ENCODE measurements at places on chromosomes 2 and 18.

- DNase-seq = no peak
Observed at GRCh38 chr2:141878016-141878415, 252.8 kb downstream of the LRP1B start.

DNA sequence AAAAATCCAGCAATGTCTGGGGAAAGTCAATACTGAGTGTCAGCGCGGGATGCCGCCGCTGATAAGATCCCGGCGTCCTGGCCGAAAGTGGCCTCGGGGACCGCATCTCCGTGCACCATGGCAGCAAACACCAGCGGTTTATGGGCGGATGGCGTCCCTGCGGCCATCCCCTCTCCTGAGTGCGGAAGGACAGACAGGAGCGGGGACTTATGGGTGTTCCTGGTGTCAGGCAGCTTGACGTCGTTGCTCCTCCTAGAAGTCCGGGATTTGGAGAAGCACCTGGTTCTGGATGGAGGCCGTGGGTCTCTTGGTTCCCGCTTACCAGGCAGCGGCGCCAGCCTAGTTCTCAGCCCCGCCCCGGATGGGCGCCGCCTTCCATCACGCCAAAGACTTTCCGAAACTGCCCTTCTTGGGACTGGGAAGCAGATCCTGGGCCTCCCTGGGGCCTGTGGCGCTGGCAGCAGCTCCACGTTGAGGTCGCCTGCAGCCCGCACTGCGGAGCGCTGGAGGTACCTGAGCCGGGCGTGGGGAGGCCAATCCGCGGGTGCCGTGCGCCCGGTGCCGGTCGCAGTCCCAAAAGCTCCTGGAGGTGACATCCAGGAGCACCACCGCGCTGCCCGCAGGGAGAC is 119.1 kb downstream of the CCDC74A start:
- DNase-seq = no peak

DNA sequence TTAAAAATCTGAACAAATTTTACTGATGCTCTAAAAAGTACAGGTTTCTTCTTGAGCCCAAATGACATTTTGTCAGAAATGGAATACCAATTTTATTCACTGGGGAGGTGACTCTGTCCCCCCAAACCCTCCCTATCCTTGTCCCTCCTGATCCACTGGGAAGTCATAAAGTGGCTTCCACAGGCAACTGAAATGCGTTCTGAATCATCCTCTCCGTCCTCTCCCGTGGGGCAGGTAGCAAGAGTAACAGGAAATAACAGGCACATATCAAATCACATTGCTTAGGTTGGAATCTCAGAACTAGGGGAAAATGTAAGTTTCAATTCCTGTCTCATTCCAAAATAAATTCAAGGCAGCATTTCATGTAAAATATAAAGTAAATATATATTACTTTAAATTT is 44.5 kb downstream of the MYL12B start:
- DNase-seq = no peak

DNA sequence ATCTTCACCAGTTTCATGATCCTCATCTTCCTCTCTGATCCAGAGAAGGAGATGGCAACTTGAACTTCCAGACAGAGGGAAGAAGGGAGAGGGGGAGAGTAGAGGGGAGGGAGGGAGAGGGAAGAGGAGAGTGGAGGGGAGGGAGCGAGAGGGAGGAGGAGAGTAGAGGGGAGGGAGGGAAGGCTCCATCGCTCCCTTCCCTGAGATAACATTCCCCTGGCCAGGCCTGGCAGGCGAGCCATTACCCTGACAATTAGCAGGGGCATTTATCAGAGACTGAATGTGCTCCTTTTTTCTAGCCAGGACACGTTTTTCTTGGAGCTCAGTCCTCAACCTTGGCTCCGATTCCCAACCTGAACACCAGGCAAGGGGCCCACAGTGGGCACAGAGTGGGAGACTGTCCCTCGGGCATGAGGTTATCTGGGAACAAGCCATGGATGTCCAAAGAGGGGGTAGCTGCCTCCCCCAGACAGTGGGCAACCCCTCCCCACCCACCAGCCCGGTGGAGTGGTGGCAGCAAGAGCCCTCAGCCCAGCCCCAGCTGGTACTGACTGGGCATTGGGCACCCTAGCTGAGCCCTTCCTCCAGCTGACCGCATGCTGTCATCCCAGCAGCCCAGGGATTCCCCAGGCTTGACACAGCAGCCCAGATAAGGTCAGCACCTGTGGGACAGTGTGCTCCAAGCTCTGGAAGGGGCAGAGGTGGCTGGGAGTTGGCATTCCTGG is 81.8 kb downstream of the TNS1 start:
- no peak for DNase-seq

GRCh38 chr2:223720367-223720766 is 117.0 kb downstream of the AP1S3 start:
- no peak for DNase-seq

- no peak for DNase-seq
Observed at GRCh38 chr2:219122202-219122980, 38.2 kb downstream of the NHEJ1 start.

GRCh38 chr2:377414-377813 is 89.5 kb upstream of the ALKAL2 start:
- no peak for DNase-seq

Data from CD4-positive, alpha-beta memory T cell (primary cell).